Pancreas (tissue), 10 donors: ENCODE measurements at places on chromosomes 7 and 10. TPM values are rescaled to one million over a fixed set of nuclear protein-coding genes. Genes with fewer than 3 reads are reported as not detected.

The ANKRD30A gene
- total RNA-seq, result not detected

The SYCE1 gene
- 0.78 TPM for total RNA-seq

The VSTM4 gene
- total RNA-seq, result 0.38 TPM

The SFMBT2 gene
- 2.5 TPM for total RNA-seq

The SPDYE5 gene
- total RNA-seq, result not detected

The SPDYE11 gene
- total RNA-seq, result not detected

The ECHDC3 gene
- total RNA-seq, result 16.6 TPM

The AKR1C8 gene
- not detected for total RNA-seq

The MUC12 gene
- 0.34 TPM for total RNA-seq

The EIF3B gene
- total RNA-seq, result 106 TPM

The NACAD gene
- total RNA-seq, result 1.4 TPM
